NCI-H187 treated with DMSO at 0.1 percent for 48 hours (cell line): ENCODE measurements at places on chromosomes 11 and 22.

DNA sequence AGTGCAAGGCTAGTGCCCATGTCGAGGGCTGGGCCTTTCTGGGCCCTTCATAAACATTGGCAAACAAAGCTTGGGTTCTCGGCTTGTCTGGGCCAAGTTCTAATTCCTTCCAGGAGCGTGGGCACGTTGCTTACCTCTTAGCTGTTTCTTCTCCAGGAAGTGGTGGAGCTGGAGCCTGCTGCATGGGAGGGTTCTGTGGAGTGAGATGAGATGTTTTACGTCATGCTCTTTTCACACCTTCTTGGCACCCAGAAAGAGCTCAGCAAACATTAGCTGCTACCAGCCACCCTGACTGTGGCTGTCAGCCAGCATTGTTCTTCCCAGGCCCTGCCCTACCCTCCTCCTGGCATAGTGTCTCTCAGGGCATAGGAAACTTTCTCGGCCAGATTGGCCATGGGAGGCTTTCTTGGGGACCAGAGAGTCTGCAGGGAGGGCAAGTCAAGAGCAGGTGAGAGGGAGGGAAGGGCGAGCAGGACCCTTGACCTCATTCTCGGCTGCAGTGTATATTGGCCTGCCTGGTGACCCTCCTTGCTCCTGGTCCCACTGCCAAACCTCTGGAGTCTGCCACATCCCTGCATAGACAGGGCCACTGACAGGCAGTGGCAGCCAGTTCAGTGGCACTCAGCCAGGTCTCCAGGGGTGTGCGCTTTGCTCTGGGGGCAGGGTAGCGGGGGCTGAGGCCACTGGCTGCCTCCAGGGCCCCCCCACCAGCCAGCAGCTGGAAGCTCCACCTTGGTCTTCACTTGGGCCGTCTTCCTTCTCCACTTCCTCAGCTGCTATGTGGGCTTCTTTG is 98.8 kb downstream of the BCR start:
- DNase-seq = no peak

DNA sequence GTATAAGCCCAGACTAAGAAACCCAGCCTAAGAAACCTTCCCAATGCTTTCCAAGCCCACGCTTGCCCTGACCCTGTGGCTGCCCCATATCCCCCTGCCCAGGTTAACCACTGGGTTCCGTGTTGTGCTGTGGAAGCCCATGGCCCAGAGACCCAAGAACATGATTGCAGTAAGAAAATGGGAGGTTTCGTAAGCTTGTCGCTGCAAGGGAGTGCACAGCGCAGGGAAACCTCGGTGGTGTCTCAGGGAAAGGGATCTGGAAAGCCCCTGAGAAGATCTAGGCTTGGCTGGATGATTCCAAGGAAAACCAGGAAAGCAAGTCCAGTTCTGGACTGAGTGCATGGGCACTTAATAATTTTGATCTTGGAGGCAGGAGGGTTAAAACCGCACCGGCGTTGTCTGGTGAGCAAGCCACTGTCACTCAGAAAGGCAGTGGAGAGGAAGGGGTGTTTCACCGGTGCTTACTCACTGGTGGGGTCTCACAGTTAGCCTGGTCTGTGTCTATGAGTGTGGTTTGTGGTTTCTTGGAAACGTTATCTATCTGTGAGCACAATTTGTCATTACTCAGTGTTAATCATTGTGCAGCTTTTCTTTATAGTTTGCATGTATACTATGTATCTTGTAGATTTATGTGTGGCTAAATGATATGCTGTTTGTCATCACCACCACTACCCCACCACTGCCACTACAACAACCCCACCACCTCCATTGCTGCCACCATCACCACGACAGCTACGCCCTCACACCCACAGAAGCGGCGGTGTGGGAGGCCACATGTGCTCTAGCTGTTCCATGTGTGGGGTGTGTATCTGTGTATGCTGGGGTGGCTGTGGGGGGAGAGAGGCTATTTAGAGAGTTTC is 53.3 kb upstream of the PRDM11 start:
- no peak for DNase-seq

DNA sequence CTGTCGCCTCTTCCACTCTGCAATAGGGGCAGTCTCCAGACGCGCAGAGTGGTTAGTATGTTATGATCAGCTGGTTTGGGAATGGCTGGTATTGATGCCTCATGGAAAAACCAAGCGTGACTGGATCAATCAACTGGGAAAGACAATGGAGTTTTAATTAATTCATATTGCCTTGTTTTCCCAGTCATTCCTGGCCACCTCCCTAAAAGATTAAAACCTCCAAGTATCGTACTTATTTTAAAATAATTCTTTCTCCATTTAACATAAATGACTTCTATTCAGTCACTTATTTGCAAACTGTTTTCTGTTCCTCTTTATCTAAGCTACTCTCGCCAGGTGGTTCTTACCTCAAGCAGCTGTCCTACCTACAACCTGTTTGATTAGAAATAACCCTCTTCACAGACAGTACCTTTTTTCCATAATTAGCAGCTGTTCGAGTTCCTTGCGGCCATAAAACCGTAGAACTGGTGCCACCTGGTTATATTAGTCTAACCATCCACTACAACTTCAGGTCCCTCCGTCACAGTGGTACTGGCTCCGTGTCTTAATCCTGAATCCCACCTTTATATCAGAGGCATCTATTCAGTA is 898 bp downstream of the ZNF215 start:
- DNase-seq = peak; percentile 6

DNA sequence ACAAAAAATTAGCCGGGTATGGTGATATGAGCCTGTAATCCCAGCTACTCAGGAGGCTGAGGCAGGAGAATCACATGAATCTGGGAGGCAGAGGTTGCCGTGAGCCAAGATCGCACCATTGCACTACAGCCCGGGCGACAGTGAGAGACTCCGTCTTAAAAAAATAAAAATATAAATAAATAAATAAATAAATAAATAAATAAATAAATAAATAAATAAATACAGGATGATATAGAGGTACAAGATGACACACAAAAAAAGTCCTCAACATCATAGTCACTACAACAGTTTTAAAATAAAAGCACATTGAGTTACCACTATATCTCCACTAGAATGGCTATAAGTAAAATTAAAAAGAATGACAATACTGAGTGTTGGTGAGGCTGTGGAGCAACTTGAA is 97.8 kb downstream of the ALX4 start:
- DNase-seq = no peak

- no peak for DNase-seq
These were observed 131.1 kb downstream of the CRYBB2 start for GRCh38 chr22:25350551-25350971.
